GF-D8 (cell line): ENCODE measurements at places on chromosomes 5 and 9.

- DNase-seq, result no peak
Observed at GRCh38 chr9:92721548-92721947, 43.1 kb downstream of the BICD2 start.

DNA sequence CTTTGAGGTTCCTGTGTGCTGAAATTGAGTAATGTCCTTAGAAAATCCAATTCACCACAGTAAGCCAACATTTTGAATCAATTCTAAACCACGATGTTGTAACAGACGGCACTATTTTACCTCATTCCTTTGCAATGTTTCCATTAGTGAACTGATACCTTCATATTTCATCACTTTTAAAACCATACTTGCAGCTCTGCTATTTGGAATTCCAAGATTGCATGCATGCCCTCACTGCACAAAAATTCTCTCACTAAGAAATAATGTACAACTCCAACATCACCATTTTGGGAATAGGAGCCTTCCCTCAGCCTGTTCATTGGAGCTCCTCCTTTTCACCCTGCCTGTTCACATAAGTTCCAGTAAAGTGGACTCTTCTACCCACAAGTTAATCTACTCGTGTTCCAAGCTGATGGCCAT is 74.8 kb upstream of the TGFBR1 start:
- DNase-seq, result no peak

DNA sequence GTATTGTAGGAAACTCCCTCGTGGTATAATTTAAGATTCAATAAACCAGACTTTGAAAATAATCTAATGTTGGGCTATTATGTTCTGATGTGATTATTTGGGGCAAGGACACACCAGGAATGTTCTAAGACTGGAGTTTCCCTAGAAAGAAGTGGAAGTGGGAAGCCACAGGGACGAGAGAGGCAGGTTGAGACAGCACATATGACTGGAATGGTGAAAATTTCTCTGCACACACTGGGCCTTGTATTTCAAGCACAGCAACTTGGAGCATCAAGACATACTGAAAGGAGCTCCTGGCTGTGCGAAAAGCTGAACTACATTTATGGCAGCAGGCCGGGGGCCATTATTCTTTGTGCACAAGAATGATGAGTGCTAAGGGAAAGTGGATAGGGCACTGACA is 98.2 kb downstream of the CETN3 start:
- no peak for DNase-seq

DNA sequence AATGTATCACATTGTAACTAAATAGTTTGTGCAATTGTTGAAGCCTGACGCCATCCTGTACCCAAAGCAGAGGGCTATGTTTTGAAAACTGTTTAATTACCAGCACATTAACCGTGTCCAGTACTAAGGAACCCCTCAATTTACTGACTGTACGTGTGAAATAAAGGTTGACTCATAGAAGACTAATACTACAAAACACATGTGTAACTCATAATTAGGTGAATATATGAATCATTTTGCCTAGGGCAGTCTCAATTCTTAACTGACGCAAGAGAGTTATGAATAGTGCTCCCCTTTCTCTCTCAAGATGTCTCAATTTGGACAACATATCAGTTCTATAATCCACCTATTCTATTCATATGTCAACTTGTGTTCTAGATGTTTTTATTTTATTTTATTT is 558.4 kb downstream of the PRDM9 start:
- no peak for DNase-seq

DNA sequence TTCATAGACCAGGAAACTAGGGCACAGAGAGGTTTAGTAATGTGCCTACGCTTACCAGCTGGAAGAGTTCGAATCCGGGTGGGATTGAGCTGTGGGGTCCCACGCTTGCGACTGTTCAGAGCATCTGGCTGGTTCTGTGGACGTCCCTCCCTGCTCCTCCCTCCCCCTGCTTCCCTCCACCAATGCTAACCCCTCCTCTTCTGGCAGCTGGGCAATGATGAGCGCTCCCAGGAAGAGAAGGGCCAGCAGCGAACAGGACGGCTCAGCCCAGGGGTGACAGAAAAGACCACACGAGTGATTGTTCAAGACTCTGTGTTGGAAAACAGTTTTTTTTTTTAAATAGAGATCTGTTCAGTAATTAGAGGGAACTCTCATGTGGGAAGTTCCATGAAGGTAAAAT is 6.9 kb downstream of the FAM163B start:
- no peak for DNase-seq

DNA sequence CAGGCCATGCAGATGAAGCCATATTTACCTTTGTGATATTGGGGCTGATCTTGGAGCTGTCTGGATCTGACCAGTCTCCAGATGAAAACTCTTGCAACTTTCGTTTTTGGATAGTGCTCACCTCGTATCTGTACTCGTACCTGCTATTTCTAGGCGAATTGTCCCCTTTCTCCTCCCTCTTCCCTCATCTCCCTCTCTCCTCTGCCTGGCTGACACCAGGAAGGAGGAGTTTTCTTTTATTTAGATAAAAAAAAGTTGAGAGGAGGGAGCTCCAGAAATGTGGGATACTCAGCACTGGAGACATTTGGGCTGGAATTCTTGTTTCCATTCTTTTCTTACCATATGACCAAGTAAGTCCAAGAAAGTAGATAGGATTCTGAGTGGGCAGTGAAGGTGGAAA is 54.6 kb upstream of the ABL1 start:
- DNase-seq, result no peak

GRCh38 chr5:2165615-2166305 is 283.0 kb upstream of the IRX4 start:
- no peak for DNase-seq

- no peak for DNase-seq
Observed at GRCh38 chr9:125749287-125749935, 2.2 kb downstream of the PBX3 start.
